CD4-positive, CD25-positive, alpha-beta regulatory T cell (primary cell): ENCODE measurements at places on chromosomes 1 and 21.

- no peak for DNase-seq
These were observed 17.7 kb downstream of the TP73 start for GRCh38 chr1:3669971-3670431.

DNA sequence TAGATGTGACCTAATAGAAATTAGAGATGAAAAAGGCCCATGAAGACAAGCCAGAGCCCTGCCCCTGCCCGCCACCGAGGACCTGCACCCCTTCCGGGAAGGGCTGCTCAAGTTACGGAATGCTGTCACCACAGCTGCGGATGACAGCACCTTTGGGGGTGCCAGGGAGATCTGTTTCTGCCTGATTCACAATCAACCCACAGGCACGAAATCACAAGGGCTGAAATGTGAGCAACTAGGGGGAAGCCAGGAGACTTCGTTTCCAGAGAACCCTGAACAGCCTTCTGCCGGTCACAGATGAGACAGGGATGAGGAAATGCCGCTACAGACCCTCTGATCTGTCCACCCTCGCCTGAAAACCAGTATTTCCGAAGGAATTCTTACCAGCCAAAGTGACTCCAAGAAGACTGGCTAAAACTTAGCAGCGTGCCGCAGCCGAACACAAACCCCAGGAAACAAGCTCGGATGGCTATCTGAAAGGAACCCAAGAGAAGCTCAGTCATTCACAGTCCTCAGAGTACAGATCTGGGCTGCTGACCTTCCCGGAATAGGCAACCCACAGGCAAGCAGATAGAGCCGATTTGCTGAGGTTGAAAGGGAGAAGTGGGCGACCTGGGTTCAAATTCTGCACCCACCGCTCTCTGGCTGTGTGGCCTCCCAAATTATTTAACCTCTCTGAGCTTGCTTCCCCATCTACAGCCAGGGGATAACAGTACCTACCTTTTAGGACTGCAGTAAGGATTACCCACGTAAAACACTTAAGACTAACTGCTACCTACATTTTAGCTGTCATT is 1.1 kb downstream of the ICMT start:
- DNase-seq: no peak

- DNase-seq: no peak
These were observed 1399.9 kb downstream of the PLA2G4A start for GRCh38 chr1:188228623-188229022.

DNA sequence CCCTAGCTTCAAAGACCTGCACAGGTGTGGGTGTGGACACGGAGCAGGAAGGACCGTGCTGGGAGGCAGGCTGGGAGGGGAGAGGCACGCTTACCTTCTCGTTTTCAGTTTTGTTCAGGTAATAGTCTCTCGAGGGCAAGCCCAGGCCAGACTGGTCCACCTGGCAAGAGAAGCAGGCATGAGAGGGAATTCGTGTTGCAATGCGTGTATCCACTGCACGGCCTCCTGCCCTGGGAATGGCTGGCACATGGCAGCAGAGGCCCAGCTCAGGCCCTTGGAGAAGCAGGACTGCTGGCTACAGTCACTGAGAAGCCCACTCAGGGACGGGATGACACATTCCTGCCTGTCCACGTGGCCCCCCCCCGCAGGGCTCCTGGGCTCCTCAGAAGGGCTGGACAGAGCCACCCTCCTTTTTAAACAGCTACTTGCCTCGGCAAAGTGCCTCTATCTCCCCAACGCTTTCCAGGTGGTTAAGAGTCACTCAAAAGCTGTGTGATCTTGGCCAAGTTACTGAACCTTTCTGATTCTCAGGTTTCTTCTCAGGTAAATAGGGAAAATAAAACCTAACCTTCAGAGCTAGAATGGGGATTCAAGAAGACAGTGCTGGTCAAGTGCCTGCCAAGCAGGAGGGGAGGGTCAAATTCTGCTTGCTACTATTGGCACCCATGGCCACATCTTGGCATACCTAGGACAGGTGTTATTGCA is 32.7 kb downstream of the ECE1 start:
- DNase-seq: no peak

- DNase-seq: no peak
These were observed 122.1 kb downstream of the UBR4 start for GRCh38 chr1:19087737-19088594.

DNA sequence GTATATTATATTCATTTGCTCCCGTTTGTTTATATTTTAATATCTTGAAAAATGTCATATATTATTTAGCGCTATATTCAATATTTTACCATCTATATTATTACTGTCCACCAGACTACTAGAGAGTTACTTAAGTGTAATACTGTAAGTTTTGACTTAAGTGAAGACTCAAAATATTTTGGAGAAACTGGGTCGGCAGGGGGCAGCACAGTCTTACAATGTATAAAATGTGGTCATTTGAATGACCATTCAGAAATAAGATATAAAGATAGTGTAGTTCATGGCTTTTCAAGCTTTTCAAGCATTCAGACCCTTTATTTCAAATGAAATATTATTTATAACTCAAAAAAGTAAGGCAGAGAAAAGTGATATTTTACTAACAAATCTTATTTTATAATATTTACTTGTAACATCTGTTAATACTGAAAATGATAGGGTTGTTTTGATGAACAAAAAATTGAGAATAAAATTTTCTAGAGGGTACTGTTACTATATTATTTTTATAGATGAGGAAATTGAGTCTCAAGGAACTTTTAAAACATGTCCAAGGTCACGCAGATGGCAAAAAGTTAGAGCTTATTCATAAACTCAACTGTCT is 89.0 kb upstream of the SERTAD4 start:
- no peak for DNase-seq

DNA sequence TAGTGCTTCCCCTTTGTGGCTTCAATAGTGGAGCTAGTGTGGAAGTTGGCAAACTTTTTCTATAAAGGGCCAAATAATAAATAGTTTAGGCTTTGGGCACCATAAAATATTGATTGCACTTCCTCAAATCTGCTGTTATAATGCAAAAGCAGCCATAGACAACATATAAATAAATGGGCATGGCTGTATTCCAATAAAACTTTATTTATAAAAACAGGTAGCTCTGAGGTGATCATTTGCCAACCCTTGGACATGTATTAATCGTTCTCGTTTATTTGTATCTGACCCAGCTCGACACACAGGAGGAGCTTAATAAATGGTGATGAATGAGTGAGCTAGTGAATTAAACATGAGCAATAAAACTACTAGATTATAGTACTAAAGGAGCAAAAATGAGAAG is 13.3 kb downstream of the KAZN start:
- DNase-seq: no peak

DNA sequence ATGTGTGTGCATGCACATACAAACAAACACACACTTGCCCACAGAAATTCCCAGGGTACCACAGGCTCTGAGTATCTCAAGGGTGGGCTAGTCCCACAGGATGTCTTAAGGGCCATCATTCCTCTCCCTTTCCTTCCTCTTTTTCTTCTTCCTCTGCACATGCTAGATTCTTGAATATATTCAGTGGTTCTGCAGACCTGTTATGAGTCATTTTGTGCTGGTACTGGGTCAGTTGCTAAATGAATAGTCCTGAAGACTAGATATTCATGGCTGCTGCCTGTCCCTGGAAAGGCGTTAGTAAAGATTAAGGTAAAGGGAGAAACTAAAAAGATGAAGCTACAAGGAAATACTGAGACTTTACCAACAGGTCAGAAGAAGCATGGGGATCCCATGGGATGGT is 256.7 kb upstream of the KIAA0040 start:
- no peak for DNase-seq

DNA sequence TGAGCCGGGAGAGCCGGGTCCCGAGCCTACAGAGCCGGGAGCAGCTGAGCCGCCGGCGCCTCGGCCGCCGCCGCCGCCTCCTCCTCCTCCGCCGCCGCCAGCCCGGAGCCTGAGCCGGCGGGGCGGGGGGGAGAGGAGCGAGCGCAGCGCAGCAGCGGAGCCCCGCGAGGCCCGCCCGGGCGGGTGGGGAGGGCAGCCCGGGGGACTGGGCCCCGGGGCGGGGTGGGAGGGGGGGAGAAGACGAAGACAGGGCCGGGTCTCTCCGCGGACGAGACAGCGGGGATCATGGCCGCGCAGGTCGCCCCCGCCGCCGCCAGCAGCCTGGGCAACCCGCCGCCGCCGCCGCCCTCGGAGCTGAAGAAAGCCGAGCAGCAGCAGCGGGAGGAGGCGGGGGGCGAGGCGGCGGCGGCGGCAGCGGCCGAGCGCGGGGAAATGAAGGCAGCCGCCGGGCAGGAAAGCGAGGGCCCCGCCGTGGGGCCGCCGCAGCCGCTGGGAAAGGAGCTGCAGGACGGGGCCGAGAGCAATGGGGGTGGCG is 371 bp downstream of the ARID1A start:
- DNase-seq: peak; percentile 29

GRCh38 chr1:87403061-87403820 is 74.6 kb downstream of the LMO4 start:
- no peak for DNase-seq

GRCh38 chr1:210369425-210369824 is 40.7 kb downstream of the HHAT start:
- DNase-seq: no peak

GRCh38 chr1:21764615-21765423 is 18.1 kb downstream of the USP48 start:
- DNase-seq: no peak

DNA sequence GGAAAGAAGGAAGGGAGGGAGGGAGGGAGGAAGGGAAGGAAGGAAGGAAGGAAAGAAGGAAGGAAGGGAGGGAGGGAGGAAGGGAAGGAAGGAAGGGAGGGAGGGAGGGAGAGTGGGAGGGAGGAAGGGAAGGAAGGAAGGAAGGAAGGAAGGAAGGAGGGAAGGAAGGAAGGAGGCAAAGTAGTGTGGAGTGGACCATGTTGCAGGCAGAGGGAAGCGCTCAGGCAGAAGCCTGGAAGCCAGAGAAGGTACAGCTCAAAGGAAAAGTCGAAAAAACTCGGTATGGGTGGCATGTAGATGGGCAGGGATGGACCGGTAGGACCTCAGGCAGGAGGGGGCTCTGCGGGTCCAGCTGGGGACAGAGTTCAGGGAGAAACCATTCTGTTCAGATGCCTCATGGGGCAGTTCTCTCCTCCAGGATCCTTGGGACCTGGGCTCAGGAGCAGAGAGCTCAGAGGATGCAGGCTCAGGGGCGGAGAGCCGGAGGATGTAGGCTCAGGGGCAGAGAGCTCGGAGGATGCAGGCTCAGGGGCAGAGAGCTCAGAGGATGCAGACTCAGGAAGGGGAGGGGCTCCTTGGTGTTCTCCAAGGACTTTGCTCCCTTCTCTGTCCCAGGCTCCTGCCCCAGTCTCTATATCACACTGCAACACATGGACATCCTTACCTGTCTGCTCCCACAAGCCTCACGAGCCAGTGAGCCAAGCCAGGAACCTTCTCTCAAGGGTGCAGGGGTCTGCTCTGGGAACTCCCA is 13.6 kb upstream of the PADI3 start:
- no peak for DNase-seq

DNA sequence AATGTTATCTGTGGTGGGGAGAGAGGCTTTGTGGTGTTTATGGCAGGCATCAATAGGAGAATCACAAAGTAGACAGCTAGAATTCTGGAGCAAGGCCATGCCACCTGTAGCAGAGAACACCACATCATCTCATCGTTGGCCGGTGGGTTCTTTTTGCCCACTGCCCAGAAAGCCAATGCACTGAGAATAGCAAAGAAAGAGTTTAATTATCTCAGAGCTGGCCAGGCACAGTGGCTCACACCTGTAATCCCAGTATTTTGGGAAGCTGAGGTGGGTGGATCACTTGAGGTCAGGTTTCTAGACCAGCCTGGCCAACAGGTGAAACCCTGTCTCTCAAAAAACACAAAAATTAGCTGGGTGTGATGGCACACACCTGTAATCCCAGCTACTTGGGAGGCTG is 99.2 kb upstream of the COG2 start:
- DNase-seq: no peak

GRCh38 chr1:217498209-217498608 is 132.7 kb downstream of the GPATCH2 start:
- DNase-seq: no peak

DNA sequence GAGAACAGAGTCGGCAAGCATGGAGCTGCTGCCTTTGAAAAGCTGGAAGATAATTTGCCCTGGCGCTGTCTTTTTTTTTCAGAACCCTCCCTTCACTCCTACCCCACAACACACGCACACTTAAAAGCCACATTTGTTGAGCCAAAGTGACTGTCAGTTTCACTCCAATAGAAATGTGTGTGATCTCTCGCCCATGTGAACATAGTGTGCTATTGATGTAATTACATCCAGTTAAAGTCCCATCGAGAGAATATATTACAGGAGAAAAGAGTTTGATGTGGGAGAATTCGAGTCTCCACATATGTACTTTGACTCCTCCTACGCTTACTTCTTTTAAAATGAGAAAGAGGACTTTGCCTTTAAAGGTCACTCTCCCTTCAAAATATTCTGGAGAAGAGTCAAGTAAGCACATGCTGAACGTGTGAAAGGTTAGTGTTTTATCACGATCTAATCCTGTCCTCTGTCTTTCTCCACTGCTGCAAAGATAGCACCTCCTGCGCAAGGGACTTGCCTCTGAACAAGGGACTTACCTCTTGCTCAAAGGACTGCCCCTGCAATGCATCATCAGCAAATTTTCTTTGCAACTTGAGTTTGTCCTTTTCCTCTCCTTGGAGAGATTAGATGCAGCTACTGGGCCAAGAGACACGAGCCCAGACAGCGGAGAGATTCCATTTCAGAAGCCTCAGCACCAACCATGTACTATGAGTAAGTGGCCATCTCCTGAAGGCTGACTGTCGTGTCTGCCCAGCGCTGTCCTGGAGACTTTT is 613.9 kb downstream of the PTPRU start:
- DNase-seq: no peak

DNA sequence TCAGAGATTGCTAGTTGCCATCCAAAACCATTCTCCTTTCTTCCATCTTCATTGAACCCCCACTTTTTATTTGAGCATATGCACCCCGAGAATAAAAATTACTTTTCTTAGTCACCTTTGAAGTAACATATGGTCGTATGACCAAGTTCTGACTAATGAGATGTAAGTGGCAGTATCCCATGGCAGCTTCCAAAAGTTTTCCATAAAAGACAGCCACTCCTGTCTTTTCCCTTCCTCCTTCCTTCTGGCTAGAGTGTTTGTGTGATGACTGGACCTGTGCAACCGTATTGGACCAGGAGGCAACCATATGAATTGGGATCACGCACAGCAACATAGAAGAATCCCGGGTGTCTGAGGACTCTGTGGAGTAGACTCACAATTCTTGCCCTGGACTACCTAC is 41.1 kb upstream of the CCSAP start:
- no peak for DNase-seq

GRCh38 chr1:25106976-25107642 is 125.2 kb downstream of the SYF2 start:
- DNase-seq: no peak

DNA sequence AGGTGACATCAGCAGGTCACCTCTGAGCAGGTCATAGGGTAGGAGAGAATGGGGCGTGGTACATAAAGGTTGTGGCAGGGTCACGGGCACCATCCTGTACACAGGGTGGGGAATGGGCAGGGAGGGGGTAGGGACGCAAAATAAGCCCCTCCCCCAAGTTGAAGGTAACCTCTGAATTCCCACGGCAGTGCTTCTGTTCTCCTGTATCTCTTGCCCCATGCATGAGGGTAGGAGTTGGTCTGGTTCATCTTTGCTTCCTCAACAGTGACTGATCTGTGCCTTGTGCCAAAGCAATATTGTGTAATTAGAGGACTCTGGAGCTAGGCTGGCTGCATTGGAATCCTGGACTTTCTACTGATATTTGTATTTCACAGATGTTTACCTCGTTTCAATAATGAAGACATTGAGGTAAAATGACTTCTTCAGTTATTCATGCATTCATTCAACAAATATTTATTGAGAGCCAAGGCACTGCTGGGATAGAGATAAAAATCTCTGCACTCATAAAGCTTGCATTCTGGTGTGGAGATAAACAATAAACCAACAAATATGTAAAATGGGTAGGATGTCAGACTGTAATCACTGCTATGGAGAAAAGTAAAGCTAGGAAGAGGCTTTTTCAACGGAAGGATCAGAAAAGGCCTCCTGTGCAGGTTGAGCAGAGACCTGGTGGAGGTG is 18.4 kb upstream of the GFI1 start:
- DNase-seq: no peak
